Cerebellum (tissue), 4 donors: ENCODE measurements at places on chromosomes 5 and 9.

DNA sequence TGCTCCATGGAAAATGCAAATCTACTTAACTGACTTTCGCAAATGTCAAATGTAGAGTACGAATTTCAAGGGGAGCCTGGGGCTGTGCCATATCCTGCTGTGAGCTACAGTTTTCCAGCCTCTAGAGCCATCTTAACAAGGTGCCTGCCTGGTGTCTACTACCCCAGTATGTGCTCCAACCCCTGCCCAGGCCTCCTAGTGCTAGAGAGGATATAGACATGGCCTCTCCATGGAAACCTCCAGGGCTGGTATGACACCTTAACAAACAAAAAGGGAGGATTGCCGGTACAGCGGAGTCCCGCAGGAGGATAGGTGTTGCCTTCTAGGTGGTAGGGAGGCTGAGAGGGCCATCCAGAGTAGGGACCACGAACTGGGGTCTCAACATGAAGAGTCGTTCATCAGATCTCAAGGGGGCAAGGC, 13.6 kb upstream of the IL3 start:
- DNase-seq, result no peak

DNA sequence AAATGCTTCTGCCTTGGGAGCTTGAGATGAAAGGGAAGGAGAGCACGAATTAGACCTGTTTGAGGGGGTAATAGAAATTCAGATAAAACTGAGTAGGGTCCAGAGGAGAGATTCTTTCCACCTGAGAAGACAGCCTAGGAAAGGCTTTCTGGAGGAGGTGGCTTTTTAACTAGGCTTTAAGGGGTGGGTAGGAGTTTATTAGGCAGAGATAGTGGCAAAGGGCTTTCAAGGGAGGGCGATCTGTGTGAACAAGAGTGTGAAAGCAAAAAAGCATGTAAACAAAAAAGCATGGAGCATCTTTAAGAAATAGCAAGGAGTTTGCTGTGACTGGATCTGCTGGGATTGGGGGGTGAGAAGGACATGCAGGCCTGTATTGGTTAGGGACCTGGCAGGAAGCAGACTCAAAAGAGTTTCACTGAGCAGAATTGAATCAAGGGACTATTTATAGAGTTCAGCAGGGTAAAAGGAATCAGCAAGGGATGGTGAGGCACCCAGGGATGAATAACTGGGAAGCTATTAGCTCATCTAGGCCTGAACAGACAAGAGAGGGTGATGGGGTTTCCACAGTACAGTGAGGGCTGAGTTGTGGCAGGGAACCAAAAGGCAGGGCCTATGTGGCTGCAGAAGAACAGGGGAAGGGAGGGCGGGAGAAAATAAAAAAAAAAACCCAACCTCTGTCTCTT, 18.8 kb downstream of the SLC1A1 start:
- no peak for DNase-seq

DNA sequence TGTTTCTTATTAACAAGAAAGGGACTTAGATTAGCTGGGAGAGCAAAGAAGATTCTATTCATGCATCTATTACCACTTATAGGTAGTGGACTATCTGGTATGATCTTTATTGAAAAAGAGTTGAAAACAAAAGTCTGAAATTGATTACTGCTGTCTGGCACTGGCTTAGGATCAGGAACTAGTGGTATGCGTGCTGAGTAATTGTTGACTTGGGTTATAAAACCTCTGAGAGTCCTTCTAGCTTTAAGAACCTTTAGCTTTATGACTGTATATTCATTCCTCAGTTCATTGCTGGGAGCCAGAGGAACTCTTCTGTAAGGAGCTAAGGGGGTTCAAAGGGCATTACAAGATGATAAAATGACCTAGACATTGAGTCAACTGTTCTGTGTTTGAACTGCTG, 7.6 kb downstream of the SLC1A1 start:
- DNase-seq, result no peak

GRCh38 chr9:125630436-125630835, 76.6 kb downstream of the MAPKAP1 start:
- no peak for DNase-seq

DNA sequence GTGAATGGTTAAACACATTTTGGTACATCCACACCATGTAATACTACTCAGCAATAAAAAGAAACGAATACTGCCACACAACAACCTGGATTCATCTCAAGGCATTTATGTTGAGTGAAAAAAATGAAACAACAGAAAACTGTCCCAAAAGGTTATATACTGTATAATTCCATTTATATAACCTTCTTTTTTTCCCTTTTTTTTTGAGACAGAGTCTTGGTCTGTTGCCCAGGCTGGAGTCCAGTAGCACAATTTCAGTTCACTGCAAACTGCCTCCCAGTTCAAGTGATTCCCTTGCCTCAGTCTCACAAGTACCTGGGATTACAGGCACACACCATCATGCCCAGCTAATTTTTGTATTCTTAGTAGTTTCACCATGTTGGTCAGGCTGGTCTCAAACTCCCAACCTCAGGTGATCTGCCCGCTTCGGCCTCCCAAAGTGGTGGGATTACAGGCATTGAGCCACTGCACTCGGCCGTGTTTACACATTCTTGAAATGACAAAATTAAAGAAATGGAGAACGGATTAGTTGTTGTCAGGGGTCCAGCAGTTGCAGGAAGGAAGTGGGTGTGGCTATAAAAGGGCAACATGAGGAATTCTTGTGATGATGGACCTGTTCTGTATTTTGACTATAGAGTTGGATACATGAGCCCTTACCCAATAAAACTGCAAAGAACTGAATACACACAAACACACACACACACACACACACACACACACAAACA, 17.4 kb downstream of the PPP6C start:
- DNase-seq, result no peak

- no peak for DNase-seq
These were observed 703.5 kb upstream of the RGMB start for GRCh38 chr5:98069876-98070512.

GRCh38 chr5:56977822-56978221, 25.9 kb upstream of the MIER3 start:
- no peak for DNase-seq

DNA sequence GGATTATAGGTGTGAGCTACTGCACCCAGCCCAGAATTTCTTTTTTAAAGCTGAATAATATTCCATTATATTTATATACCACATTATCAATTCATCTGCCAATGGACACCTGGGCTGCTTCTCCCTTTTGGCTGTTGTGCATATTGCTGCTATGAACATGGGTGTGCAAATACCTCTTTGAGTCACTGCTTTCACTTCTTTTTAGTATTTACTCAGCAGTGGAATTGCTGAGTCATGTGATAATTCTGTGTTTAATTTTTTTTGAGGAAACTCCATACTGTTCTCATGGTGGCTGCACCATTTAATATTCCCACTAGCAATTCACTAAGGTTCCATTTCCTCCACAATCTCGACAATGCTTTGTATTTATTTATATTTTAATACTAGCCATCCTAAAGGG, 36.1 kb upstream of the KIF4B start:
- DNase-seq, result no peak

DNA sequence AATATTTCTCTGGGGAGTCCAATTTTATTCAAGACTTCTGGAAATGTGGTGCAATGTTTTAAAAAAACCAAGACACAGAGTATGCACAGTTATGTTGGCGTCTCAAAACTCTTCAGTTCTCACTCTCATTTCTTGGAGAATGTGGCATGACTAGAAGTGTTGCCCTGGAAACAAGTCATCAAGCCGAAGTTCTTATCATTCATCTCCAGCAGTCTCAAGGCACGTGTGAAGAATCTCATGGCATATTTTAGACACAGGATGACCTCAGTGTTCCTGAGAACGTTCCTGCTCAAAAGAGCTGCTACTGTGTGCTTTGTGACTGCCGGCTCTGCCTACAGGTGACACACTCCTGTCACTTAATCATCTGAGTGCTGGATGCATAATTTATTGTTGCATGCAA, 147.4 kb upstream of the IRX4 start:
- no peak for DNase-seq

DNA sequence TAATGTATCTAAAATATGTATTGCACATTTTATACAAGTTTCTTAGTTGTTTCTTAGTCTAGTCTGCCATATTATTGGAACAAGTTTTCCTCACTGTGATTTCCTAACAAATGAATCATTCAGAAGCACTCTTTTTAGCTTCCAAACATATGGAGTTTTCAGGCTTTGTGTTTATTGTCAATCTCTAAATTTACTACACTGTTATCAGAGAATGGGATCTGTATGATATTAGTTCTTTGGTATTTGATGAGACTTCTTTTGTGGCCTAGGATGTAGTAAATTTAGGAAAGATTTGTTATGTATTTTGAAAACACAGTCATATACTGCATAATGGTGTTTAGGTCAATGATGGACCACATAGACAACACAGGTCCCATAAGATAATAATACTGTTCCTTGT, 25.7 kb downstream of the SREK1IP1 start:
- DNase-seq, result no peak

DNA sequence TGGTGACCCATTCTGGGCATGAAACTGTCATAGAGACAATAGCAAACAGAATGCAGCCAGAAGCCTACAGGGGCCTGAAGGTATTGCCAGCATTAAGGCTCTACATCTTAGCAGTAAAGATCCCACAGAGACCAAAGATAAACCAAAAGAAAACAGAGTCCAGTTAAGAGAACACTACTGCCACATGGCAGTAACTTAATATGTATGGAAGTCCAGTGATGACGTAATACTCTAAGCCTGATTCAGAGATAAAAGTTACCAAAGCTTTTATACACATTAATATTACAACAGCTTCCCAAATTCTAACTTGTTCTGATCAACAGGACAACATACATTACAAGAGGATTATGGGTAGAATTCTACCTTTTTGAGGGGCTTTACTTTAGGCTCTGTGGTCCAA, 371.5 kb downstream of the PRELID2 start:
- no peak for DNase-seq

DNA sequence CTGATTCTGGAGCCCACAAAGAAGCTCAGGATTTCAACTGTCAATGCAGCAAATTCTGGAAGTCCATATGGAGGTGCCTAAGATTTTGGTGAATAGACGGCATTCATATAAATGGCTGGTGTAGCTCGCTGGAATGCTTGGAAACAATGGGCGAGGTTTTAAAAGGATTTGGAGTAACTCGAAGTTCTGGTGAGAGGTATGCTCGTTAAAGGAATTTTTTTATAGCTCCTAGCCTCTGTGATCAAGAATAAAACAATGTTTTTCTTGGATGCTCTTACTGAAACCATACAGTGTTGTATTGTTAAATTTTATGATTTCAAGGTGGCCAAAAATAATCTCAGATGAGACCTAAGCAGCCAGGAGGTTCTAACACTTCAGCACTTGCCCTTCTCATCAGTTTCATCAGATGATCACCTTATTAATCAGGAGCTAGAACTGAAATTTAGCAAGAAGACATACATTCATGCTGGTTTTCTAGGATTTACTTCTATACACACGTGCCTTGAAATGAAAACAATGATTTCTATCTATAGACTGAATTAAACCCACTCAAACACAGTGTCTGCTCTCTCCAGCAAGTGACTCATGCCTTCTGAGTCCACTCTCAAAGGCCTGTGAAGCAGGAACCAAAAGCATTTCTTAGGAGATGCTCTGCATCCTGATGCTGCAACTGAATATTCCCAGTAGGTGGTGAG, 79.2 kb downstream of the OTULIN start:
- no peak for DNase-seq

- no peak for DNase-seq
These were observed 1.0 kb downstream of the FOXE1 start for GRCh38 chr9:97853844-97854695.

GRCh38 chr9:19232823-19233194, 2.3 kb downstream of the DENND4C start:
- peak; percentile 8 for DNase-seq

GRCh38 chr9:137899551-137900360, 22.2 kb downstream of the CACNA1B start:
- no peak for DNase-seq

DNA sequence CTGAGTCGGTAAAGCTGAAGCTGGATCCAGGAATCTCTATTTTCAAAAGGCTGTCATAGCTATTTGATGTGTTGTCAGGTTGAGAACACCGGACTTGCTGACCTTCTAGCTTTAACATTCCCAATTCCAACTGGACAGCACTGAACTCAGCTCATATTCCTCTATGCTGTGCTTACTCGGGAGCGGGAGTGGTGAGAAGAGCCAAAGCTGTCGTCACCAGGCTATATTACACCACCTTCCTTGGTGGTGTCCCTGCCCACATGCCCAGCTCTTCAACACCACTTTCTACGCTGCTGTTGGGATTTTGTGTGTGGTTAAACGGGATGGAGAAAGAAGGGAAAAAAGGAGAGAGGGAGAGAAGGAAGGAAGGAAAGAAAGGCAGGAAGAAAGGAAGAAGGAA, 653.6 kb downstream of the RAB3C start:
- DNase-seq, result no peak

GRCh38 chr5:112978836-112979235, 2.2 kb downstream of the DCP2 start:
- DNase-seq, result no peak

DNA sequence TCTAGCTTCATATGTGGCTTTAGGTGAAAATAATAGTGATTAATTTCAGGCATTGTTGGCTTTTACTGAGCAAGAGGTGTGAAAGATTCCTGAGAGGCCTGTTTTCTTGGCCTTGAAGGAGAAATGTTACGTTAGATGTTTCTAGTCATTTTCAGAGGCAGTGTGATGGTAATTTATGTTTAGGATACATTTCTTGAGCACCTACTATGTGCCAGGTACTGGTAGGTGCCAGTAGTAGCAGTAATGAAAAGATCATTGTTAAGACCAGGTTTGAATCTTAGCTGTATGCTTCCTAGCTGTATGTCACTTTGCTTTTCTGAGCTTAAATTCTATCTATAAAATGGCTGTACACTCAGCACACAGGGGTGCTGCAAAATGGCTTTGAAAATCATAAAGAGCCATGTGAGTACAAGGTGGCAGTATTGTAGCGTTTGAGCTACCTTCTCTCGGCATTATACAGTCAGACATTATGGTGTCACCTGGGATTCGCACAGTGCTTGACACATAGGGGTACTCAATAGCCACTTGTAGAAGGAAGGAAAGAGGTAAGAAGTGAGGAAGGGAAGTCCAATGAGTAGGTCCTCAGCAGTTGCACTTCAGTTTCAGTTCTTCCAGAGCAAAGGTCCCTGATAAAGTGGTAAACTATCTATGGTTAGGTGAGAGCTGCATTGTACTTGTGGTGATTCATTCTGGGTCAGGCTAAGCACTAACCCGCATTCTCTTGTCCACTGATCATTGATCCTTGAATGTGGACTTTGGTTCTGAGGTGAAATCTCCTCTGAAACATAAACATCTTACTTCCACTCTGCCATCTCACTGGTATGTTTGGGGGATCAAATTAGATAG, 166.5 kb upstream of the NR3C1 start:
- DNase-seq, result no peak
